ENCODE measurements at places on chromosomes 12 and 14. TPM values are rescaled to one million over a fixed set of nuclear protein-coding genes. Genes with fewer than 3 reads are reported as not detected.

ADAM21 gene
- not detected for total RNA-seq

CLEC4D gene
- total RNA-seq = 7.0 TPM

A2ML1 gene
- total RNA-seq = not detected

SPIC gene
- 135 TPM for total RNA-seq

RBM23 gene
- 103 TPM for total RNA-seq

CALCOCO1 gene
- total RNA-seq = 186 TPM

CELA1 gene
- total RNA-seq = not detected

TMPRSS12 gene
- total RNA-seq = not detected

PLEKHD1 gene
- 0.17 TPM for total RNA-seq

FOXN4 gene
- not detected for total RNA-seq

GCH1 gene
- 22.8 TPM for total RNA-seq

PIANP gene
- total RNA-seq = 0.28 TPM

EIF2S1 gene
- total RNA-seq = 68.3 TPM

TROAP gene
- 4.0 TPM for total RNA-seq

DIO2 gene
- 6.3 TPM for total RNA-seq

MAP1LC3B2 gene
- total RNA-seq = 1.8 TPM

KCNH5 gene
- not detected for total RNA-seq

CMA1 gene
- not detected for total RNA-seq

INSM2 gene
- not detected for total RNA-seq

- DNase-seq = peak; percentile 84
Observed at GRCh38 chr12:56469007-56469930, 891 bp downstream of the SPRYD4 start.

- DNase-seq = peak; percentile 79
Observed at GRCh38 chr12:105109465-105110212, 2.1 kb downstream of the WASHC4 start.

DNA sequence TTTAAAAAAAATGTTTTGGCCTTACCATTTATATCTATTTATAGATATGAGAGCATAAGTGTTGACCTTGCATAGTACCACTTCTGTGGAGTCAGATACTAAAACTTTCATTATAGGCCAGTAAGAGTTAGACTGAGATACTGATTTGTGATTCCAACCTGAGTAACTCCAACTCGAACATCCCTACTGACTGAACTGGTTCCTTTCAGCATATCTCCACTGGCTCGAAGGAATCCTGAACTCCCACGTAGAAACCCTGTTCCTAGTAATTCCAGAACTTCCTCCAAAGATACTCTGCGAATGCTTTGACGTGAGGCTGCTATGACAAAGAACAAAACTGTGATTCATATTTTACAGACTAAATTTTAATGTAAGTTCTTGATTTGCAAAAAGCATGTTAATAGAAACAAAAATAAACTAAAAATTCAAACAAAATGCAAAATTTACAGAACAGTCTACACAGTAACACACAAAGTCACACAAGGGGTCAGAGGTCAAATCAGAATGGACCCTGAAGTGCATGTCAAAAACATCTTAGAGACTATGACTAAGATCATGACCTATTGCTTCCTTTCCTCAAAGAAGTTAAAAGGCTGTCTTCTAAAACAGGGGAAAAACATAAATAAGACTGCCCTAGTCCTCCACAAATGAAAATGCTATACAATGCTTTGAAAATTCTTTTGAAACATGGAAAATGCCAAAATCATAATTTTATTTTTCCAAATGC, 31.5 kb downstream of the HEATR5A start:
- no peak for DNase-seq

- DNase-seq = no peak
Observed at GRCh38 chr12:108043750-108044533, 85.1 kb upstream of the WSCD2 start.

GRCh38 chr12:78697817-78698415, 166.7 kb upstream of the SYT1 start:
- no peak for DNase-seq

GRCh38 chr14:25836636-25837035, 761.2 kb downstream of the NOVA1 start:
- no peak for DNase-seq

DNA sequence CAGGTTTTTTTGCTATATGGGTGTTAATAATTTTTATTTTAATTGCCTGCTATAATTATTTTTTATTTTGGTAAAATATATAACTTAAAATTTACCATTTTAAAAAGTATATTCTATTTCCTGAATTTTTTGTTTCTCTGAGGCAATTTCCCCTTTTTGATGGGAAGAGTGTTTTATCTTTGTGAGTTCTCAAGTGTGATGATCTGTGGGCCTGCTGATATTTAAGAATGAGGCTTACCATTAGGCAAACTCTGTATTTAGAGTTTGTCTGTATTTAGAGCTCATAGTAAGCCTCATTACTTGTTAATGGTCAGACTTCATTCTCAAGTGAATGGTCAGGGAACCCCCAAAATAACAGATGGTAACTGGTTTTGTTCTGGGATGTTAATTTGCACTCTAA, 48.0 kb downstream of the WNK1 start:
- DNase-seq = no peak

GRCh38 chr12:131211340-131211938, 257.7 kb downstream of the ADGRD1 start:
- DNase-seq = no peak

- DNase-seq = no peak
Observed at GRCh38 chr12:95857156-95857555, 1.6 kb upstream of the SNRPF start.

DNA sequence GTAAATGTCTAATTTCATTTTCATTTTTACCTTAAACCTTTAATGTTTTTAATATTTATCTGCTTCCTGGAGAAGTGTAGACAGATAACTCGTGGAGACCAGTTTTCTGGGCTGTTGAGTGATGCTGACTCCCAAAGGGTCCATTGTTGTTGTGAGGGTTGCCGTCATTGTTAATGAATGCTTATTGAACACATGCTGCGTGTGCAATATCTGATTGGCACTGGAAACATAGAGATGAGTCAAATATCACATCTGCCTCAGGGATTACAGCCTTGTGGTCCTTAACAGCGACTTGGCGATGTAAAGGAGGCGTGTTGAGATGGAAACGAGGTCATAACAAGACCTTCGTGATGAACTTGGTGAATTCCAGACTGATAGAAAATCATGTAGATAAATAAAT, 85.9 kb downstream of the FBXW8 start:
- DNase-seq = no peak

- DNase-seq = no peak
Observed at GRCh38 chr14:104348741-104349140, 210.4 kb downstream of the KIF26A start.

DNA sequence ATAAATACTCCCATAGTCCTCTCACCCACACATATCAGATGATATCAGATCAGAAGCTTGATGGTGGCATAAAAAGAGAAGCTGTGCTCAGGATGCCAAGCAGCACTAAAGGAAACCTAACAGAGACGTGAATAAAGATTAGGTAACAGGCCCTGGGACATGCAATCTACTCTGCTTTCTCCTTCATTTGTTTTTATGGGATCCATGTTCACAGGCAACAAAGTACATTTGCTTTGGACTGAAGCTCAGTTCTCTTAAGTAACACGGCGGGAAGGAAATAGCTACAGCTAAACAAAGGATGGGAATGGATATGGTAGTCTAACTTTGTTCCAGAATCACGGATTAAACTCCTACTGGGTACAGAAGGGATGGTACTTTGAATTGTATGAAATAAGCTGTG, 119.5 kb downstream of the TTC7B start:
- no peak for DNase-seq

GRCh38 chr14:98008381-98009113, 1211.4 kb downstream of the VRK1 start:
- no peak for DNase-seq

GRCh38 chr12:25384893-25385248, 134.1 kb upstream of the KRAS start:
- no peak for DNase-seq

GRCh38 chr12:2411616-2412304, 359.0 kb downstream of the CACNA1C start:
- DNase-seq = no peak

- DNase-seq = peak; percentile 17
Observed at GRCh38 chr14:96243785-96244184, 12.2 kb upstream of the BDKRB1 start.

DNA sequence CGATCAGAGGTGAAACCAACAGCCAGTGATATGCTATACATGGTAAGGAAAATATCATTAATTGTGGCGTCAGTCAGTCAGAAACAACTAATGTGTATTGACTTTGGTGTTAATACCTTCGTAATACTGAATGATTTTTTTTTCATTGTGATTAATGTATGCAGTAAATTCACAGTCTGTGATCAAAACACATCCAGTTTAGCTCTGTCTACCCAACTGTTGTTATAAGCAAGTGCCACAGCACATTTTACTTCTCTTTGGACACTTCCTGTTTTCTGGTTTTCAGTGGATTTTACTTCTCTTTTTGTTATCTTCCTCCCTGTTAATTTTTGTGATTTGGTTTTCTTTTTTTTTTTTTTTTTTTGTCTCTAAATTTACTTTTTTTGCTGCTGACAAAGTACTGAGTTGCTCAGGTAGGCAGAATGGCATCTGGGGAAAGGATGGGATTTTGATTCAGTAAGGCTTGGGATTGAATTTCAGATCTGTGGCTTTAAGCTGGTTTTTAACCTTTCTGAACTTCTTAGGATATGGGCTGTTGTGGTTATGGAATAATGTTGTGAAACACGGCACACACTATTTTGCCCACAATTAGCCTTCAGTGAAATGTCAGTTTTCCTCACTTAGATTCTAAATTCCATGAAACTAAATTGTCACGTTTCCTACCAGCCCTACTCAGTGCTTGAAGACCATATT, 604 bp downstream of the GLIPR1 start:
- no peak for DNase-seq

GRCh38 chr14:61111209-61111665, 130.2 kb downstream of the SLC38A6 start:
- no peak for DNase-seq

- DNase-seq = no peak
Observed at GRCh38 chr14:32189811-32190210, 12.0 kb upstream of the RNU6-7 start.

DNA sequence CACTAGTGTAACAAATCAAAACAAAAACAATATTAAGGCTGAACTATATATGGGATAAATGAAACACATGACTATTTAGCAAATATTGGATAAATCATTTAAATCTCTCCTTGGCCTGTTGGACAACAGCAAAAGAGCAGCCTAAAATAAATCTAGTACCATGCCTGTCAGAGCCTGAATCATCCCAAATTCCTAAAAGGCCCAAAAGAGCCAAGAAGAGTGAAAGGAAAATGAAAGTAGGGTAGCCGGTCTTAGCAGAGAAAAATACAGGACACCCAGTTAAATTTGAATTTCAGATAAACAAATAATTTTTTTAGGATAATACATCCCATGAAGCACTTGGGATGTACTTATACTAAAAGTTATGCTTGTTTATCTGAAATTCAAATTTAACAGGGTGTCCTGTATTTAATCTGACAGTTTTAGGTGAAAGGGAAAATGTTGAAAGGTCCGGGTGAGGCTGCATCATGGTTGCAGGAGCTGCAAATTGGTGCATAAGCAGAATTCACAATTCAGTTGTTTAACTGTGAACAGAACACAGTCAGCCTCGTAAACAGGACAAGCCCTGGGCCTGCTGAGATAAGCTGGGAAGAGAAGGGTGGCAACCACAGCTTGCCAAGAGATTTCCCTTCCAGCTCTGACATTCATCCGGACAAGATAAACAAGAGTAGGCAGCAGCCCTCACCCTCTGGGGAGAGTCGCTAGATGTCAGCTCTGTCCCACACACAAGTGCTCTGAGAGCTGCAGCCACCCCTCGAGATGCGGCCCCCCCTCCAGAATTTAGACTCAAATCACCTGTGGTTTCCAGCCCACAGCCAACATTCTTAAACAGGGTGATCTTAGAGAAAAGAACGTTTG, 30.3 kb downstream of the DMAC2L start:
- peak; percentile 87 for DNase-seq

- no peak for DNase-seq
Observed at GRCh38 chr12:31234053-31234840, 91.7 kb downstream of the SINHCAF start.

DNA sequence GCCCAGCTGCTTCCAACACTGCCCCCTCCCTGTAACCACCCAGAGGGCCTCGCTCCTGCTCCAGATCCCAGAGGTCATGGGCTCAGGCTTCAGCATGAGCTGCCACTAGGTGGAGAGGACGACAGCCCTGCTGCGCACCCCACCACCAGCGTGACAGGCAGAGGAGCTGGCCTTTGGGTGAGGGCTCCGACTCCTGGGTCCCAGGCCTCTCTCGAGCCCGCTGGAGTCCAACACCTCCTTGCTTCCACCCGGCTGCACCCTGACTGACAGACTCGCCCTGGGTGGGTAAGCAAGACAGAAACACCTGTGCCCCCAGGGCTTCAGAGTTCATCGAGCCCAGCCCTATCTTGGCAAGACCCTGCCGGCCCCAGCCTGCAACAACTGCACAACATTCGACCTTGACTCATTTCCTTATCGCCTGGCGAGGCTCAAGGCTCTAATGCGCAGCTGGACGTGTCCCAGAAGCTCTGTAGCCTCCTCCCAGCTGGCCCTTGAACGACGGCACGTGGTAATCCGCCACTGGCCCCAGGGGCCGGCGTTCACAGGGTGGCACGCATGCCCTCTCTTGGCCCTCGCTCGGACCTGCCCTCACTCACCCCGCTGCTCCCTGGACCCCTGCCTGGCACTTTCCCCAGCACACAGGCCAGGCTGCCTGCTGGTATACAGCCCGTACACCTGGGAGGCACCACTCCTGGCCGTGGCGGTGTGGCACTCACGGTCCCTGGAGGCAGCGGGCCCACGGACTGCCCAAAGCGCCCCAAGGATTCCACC, 28.0 kb downstream of the VPS37B start:
- peak; percentile 83 for DNase-seq

- no peak for DNase-seq
Observed at GRCh38 chr14:68857516-68858070, 64.7 kb upstream of the ZFP36L1 start.

DNA sequence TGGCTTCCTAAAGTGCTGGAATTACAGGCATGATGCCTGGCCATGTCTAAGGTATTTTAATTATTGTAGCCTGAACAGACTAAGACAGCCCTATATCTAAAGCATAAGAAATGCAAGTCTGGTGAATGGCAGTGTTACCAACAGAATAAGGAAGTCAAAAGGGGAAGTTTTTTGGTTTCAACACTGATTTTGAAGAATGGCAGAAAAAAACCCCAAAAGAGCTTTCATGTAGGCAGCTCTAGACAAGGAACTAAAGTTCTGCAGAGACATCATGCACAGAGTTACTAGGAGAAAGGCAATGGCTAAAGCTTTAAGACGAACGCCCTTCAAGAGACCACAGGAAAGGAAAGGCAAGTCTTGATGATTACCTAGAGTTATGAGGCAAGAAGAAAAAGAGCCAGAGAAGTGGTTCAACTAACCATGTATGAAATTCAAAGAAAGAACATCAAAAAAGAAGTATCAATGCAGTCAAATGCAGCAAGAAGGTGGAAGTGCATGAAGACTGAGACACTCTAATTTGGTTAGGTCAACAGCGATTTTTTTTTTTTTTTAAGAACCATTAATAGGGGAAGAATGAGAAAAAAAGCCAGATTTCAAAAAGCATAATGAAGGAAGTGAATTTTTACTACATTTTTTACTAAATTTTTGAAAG, 50.8 kb downstream of the RPS6KA5 start:
- no peak for DNase-seq

- no peak for DNase-seq
Observed at GRCh38 chr14:65566820-65567522, 154.4 kb downstream of the FUT8 start.

Measured in spleen (tissue), 13 donors.